ENCODE measurements at places on chromosomes 16 and 17.

DNA sequence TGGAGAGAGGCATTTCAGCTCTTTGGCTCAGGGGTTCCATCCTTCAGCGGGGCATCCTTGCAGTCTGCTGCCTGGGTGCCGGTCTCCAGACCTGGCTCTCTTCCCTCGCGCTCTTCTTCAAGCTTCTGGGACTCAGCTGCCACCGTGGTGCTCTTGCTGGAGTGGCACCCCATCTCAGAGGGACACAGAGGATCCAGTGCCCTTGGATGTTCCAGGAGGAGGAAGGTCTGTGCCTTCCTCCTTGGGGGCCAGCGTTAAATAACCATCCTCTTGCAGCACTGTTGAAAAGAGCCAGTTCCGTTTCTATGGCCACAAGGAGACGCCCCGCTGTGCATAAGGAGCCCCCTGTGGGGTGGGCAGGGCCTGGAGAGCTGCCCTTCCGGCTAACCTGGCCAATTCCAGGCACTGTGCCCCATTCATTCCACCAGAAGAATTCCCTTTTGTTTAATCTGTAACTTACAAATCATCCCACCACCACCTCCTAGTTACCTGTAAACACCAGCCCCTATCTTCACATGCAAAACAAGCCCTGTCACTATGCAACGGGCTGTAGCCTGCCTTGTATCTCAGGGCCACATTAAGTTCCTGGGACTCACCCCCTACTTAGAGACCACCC lies 8.6 kb downstream of the CHD9NB start:
- peaks cover 12% of the 10 kb centered on the region for H3K27me3 ChIP-seq
- no peak for DNase-seq
- no peaks in the 10 kb centered on the region for H3K4me1 ChIP-seq
- no peaks in the 10 kb centered on the region for H3K36me3 ChIP-seq
- no peak overlapping the region for H3K4me3 ChIP-seq
- no peak overlapping the region for H3K27ac ChIP-seq

DNA sequence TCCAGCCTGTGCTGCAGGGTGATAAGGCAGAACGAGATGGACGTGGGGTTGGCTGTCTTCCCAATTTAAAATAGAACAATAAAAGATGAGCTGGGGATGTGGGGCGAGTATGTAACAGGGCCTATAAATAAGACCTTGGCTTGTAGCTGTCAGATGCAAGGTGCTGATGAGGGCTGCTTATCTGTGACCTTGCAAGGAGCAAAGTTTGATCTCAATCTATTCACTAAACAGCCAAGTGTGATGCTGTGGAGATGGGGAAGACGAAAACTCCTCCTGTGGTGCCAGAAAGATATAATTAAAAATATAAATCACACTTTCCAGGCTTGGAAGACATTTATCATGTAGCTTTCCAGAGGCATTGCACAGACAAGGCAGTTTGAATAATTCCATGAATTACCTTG lies 26.7 kb upstream of the TEX2 start:
- no peak overlapping the region for H3K27ac ChIP-seq
- no peak overlapping the region for H3K4me3 ChIP-seq
- H3K36me3 ChIP-seq: no peaks in the 10 kb centered on the region
- no peak for DNase-seq

DNA sequence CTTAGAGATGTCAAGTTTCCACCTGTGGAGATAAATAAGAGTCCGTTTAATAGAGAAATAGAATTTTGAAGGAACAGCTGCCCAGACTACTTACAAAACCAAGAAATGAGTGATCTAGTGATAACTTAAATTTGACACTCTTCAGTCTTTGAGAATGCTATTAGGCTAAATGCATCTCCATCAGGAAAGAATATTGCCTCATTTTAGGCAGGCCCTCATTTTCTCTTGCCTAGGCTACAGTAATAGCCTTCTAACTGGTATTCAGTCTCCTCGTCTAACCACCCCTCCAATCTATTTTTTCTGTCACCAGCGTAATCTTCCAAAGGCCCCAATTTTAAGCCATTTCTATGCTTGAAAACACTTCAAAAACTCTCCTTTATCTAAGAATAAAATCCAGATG lies 537.8 kb upstream of the CA10 start:
- H3K4me1 ChIP-seq: no peaks in the 10 kb centered on the region
- H3K36me3 ChIP-seq: no peaks in the 10 kb centered on the region
- H3K27ac ChIP-seq: no peak overlapping the region
- H3K27me3 ChIP-seq: no peaks in the 10 kb centered on the region

DNA sequence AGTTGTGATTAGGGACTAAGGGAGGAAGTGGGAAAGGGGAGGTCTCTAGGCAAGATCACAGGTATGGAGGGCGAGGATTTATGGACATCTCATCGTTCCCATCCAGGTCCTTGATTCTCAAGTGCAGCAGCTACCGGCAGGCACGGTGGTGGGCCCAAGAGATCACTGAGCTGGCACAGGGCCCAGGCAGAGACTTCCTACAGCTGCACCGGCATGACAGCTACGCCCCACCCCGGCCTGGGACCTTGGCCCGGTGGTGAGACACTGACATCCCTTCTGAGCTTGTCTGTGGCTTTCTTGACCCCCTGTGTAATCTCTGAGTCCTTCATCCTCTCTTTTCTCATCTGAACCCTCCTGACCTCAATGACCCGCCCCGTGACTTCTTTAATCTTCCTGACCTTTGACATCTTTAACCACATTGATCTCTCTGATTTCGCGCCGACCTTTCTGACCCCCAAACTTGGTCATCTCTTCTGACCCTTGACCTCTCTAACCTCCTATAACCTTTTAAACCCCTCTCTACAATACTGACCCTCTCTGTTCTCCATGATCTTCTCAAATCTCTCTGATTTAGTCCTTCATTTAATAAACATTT lies 3.8 kb downstream of the PLD2 start:
- H3K36me3 ChIP-seq: peaks cover 13% of the 10 kb centered on the region
- no peak for DNase-seq
- H3K4me1 ChIP-seq: peaks cover 17% of the 10 kb centered on the region
- H3K27me3 ChIP-seq: peaks cover 4% of the 10 kb centered on the region
- no peak overlapping the region for H3K4me3 ChIP-seq
- H3K27ac ChIP-seq: no peak overlapping the region
